ENCODE measurements at places on chromosomes 11 and 22.

- no peak for DNase-seq
Measured at GRCh38 chr11:132605825-132606570, 926.3 kb downstream of the OPCML start.

DNA sequence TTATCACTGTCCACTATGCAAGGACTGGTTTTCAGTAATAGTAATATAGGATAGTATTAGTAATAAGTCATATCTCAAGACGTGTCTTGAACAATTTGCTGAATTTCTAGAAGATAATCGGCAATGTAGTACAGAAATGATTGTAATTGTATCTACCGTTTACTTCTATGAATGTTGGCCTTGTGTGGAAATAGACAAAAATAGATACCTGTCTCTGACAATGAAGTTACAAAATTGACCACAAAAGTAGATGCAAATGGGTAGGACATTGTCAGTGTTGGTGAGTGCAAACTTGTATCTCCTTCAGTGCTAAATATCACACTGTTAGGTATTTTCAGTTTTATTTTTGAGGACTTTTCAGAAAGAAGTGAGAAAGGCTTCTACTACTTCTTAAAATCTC lies 43.1 kb downstream of the SVIP start:
- no peak for DNase-seq

DNA sequence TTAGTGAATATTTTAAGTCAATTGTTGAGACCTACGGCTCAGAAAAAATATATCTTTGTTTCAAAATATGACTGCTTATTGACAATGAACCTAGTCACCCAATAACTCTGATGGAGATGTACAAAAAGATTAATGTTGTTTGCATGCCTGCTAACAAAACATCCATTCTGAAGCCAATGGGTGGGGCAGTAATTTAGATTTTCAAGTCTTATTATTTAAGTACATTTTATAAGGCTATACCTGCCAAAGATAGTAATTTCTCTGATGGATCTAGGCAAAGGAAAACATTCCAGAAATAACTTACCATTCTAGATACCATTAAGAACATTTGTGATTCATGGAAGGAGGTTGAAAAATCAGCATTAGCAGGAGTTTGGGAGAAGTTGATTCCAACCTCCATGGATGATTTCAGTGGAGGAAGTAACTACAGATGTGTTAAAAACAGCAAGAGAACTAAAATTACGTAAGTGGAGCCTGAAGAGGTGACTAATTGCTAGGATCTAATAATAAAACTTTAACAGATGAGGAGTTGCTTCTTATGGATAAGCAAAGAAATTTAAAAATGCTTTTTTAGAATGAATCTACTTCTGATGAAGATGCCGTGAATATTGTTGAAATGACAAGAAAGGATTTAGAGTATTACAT lies 26.4 kb upstream of the OR8D2 start:
- DNase-seq, result no peak

DNA sequence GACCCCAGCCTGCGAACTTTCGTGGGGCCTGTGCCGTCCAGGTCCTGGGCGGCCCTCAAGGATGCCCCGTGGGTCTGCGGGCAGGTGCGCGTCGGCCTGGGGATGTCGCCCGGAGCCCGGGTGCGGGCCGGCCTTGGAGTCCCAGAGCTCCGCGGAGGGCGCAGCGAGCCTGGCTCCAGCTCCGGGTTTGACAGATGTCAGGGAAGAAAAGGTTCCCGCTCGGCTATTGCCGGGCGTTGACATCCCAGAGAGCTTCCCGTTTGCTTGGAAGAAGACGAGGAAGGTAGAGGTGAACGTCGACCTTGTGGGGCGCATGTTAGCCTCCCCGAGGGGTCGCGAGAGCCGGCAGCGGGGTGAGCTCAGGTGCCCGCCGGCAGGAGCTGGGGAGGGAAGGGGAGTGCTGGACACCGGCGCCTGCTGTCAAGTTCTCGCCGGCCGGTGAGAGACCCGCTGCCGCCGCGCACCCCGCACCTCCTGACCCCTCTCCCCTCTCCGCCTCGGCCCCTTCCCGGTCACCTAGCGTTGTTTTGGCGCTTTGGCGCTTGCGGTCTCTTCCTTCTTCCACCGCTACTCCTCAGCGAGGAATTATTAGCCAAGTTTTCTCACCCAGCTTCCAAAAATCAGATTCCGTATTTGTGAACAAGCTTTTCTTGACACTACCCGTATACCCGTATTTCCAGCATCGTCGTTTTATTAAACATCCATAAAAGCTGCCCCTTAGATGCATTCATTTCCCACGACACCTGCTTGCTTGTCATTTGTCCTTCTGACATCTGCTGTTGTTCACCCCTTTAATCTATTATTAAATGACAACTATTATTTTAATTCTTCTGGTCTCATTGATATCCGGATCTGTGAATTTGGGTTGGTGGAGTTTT lies 1.3 kb downstream of the BMAL1 start:
- DNase-seq, result no peak

DNA sequence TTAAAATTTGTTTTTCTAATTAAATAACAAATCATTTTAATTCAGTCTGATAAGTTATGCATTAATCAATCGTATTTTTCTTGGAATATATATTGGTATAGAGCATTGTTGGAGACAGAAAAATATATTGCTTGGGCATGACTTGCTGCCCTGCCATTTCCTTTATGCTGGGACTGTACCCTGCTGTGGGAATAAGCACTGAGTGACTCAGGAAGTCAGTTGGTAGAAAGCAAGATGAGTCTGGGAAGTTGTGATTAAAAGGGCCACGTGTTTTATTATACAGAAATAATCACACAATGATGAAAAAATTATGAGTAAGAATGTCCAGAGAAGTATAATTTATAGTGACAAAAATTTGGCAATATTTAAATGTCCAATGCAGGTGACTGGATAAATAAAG lies 139.5 kb downstream of the KIF18A start:
- no peak for DNase-seq

- DNase-seq, result no peak
Measured at GRCh38 chr11:17927041-17927440, 85.8 kb downstream of the SERGEF start.

DNA sequence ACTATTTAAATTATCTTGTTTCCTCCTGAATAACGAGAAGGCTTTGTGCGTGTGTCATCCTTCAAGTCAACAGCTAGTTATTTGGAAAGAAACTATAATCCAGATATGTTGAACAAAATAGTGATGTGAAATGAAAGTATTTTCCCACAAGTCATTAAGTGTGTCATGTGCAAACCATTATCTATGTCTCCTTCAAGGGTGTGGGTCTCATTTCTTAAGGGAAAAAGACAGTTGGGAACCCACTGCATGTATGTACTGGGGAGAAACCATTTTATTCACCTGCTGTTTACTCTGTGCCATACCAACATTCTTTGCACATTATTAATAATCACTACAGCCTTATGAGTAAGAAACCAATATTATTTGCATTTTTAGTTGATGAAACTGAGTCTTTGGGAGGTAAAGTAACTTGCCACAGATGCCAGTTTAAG lies 145.3 kb upstream of the CTSC start:
- no peak for DNase-seq

DNA sequence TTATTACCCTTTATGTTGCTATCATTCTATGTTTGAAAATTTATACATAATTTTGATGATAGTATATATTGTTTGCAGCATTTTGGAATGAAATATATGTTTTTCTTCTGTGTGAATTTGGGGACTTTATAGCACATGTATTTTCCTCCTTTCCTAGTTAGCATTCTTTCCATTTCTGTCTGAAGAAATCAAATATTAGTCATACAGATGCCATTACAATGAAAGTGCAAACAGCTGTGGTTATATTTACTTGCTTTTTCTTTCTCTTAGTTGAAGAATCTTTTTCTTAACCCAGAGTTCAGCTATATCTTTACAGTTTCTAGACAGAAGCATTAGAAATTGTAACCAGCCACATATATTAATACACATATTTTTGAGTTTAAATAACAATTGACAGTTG lies 753.1 kb upstream of the ARHGAP42 start:
- no peak for DNase-seq

DNA sequence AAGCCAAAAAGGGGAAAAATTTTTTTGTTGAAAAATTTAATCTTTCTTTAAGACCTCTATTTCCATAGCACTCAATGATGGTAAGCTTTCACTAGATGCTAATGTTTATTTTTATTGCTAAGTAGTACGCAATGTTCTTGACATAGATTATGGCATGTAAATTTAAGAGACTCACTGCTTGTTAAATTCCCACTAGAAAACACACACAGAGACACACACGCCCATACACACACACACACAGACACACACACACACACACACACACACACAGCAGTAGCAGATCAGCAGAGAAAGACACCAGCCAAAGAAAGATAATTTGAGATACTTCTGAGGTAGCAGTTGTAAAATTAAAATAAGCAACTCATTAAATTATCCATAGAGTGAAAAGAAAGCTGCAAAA lies 16.0 kb upstream of the BDNF start:
- DNase-seq, result no peak

DNA sequence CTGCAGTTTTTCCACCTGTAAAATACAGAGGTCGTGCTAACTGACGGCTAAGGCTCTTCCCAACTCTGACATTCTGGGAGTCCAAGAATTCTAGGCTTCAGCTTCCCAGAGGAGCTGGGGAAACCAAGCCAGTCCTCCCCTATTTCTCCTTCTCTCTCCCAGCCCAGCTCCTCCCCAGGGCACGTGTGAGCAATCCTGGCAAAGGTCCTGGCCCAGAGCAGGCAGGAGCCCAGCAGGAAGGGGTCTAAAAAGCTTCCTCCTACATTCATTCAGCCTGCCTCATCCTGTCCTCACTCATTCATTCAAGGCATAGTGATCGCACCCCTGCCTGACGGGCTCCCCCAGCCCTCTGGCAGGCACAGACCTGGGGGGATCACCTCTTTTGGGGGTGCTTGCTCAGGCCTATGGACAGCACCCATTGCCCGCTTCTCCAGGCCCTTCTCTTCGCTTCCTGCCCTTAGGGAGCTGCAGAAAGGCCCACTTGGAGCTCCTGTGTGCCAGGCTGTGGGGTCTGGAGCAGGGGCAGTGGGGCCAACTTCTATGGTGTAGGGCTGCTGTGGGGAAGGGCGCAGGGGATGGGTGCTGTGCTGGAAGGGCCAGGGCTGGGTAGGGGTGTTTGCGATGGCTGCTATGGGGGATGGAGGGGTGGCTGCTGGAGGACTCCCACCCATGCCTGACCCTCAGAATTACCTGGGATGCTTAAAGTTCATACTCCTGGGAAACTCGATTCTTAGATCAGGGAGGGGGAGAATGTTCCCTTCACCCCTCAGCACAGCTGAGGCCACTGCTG lies 9.8 kb downstream of the KCNC1 start:
- DNase-seq, result no peak

DNA sequence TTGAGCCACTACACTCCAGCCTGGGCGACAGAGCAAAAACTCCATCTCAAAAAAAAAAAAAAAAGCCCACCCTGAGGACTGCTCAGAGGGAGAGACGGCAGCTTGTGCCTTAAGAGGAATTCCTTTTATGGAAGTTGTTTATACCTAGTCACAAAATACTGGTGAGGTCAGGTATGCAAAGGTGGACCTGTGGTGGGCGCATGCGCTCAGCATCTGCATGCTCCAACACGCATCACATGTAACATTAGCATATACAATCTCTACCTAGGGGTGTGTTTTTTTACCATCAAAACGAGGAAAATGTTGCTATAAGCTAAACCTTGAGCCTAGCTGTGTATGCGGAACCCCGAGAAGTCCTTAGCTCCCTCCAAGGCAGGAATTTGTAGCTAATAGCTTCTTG lies 6.8 kb upstream of the SART1 start:
- DNase-seq, result no peak

All from cortex of kidney (tissue), 1 donor.